Erythroblast (primary cell): ENCODE measurements at places on chromosomes 11 and 22.

- no peak for DNase-seq
These were observed 6.6 kb upstream of the CSNK2A3 start for GRCh38 chr11:11359611-11360010.

DNA sequence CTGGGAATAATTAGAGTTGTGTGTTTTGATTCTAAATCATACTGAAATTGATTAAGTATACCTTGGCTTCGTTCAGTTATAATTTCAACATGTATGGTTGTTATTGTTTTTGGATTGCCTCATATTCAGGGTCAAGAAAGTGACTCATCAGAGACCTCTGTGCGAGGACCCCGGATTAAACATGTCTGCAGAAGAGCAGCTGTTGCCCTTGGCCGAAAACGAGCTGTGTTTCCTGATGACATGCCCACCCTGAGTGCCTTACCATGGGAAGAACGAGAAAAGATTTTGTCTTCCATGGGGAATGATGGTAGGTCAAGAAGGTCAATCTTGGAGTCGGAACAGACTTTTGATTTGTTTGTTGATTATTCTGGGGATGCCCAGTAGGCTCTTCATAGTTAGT is 40.4 kb downstream of the KMT2A start:
- DNase-seq, result no peak

- no peak for DNase-seq
These were observed 43.4 kb upstream of the MICAL2 start for GRCh38 chr11:12066799-12067508.

GRCh38 chr11:16933756-16934603 is 80.2 kb downstream of the PLEKHA7 start:
- no peak for DNase-seq

GRCh38 chr11:67391304-67392182 is at the start of gene RAD9A:
Gene RAD9A (plus strand): TSS chr11:67391986. CDS start chr11:67392045, 59 bp downstream.
- peak; percentile 97 for DNase-seq
